ENCODE measurements at places on chromosomes 5 and 9. TPM values are rescaled to one million over a fixed set of nuclear protein-coding genes. Genes with fewer than 3 reads are reported as not detected.

The LHX6 gene
- total RNA-seq = 1.4 TPM

- no peak overlapping the region for H3K27ac ChIP-seq
- no peak for DNase-seq
- no peaks in the 10 kb centered on the region for H3K4me1 ChIP-seq
- H3K27me3 ChIP-seq = no peaks in the 10 kb centered on the region
- no peaks in the 10 kb centered on the region for H3K36me3 ChIP-seq
Observed at GRCh38 chr5:43785198-43785597, 182.2 kb downstream of the NNT start.

GRCh38 chr5:57383093-57383861 lies 99.3 kb downstream of the ACTBL2 start:
- H3K27me3 ChIP-seq = no peaks in the 10 kb centered on the region
- no peaks in the 10 kb centered on the region for H3K4me1 ChIP-seq
- H3K4me3 ChIP-seq = no peak overlapping the region
- no peaks in the 10 kb centered on the region for H3K36me3 ChIP-seq
- no peak overlapping the region for H3K27ac ChIP-seq

The NIPAL4 gene
- not detected for total RNA-seq

The CCNJL gene
- 23.9 TPM for total RNA-seq

DNA sequence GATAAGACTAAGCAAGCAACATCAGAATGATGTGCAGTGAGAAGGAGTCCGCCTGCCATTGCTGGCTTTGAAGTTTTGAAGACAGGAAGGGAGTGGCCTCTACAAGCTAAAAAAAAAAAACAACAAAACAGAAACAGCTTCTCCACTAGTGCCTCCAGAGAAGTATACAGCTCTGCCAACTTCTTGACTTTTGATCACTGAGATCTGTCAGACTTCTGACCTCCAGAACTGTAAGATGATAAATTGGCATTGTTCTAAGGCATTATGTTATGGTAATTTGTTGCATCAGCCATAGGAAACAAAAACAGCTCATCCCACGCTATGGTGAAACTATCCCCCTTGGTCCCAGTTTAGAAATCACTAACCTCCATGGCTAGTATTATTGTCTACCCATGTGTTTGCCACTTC lies 131.0 kb upstream of the VCAN start:
- H3K4me3 ChIP-seq = no peak overlapping the region
- no peaks in the 10 kb centered on the region for H3K4me1 ChIP-seq
- H3K36me3 ChIP-seq = no peaks in the 10 kb centered on the region
- no peak for DNase-seq
- H3K27ac ChIP-seq = no peak overlapping the region

- H3K36me3 ChIP-seq = no peaks in the 10 kb centered on the region
- H3K4me1 ChIP-seq = no peaks in the 10 kb centered on the region
- no peak overlapping the region for H3K27ac ChIP-seq
- H3K4me3 ChIP-seq = no peak overlapping the region
Observed at GRCh38 chr5:111277061-111277460, 52.9 kb downstream of the CAMK4 start.

DNA sequence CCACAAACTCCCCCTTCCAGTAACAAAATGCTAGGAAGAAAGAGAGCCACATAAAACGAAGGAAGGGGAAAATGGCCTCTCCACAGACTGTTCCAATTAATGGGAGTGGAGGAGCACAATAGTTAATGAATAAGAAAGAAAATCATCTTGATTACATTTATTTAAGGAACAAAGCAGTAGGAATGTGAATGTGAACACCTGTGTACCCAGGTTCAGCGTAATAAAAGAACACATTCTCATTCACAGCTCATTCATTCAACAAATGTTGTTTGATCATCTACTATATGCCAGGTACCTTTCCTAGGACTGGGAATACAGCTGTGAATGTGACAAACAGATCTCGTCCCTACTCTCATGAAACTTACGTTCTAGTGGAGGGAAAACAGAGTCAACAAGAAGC lies 35.7 kb downstream of the SIL1 start:
- no peak overlapping the region for H3K27ac ChIP-seq
- H3K36me3 ChIP-seq = no peaks in the 10 kb centered on the region
- DNase-seq = no peak
- H3K4me1 ChIP-seq = peaks cover 2% of the 10 kb centered on the region
- H3K27me3 ChIP-seq = no peaks in the 10 kb centered on the region

GRCh38 chr5:117776977-117777376 lies 1202.4 kb upstream of the SEMA6A start:
- no peak for DNase-seq
- no peak overlapping the region for H3K4me3 ChIP-seq
- H3K27ac ChIP-seq = no peak overlapping the region

All from transverse colon (tissue), 4 donors.